ENCODE measurements at places on chromosomes 6 and 20.

DNA sequence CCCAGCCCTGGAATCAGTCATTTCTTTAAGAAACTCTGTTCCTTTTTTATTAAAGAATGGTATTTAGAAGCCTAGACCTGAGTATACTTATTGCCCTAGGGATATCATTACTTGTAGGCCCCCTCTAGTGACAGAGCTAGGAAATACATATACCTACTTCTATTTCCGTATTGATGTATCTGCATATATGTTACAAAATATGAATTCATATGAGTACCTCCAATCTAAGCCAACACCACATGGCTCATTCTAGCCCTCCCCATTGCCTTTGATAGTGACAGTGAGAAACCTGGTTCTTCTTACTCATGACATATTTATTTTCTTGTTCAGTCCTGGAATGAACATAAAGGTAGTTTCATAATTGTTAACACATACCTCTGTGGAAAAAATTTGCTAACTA, 137.2 kb downstream of the FARS2 start:
- no peak for DNase-seq

- no peak for DNase-seq
Measured at GRCh38 chr6:20599302-20600051, 65.2 kb downstream of the CDKAL1 start.

DNA sequence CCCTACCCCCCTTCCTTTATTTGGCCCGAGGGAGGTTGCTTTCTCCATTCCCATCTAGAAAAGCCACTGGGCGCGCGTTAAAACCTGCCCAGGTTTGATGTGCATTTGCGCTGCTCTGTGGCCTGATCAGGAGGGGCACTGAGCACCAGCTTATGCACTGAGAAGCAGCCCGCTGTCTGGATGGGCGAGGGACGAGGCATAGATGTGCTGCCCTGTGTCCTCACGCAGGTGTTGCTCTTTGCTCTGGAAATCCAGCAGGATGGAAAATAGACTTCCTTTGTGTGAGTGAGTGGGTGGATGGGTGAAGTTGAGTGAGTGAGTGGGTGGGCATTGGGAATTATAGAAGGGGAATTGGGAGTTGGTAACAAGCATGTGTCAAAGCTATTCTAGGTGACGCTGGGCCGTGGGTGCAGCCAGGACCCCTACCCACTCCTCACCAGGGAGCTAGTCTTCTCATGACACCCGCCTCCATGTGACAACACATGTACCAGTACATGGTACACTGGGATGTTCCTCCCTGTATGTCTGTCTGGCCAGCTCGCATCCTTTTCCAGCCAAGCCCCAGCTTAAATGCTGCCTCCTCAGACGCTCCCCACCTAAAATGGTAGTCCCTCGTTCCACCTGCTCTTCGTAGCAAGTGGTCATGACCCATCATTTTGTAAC, 162.6 kb downstream of the DTNBP1 start:
- DNase-seq = no peak

DNA sequence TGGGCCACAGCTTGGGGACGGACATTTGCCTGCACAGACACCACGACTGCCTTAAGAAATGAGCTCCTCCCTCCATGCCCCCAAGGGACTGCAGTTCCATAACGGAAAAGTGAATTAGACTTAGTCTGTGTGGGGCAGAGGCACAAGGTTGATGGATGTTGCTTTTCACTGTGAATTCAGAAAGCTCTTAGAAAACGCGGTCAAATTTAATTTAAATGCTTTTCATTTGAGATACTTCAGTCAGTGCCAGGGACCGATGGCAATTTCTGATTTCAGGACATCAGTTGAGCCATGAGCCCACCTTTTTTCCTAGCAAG, 356.4 kb downstream of the KIF16B start:
- no peak for DNase-seq

GRCh38 chr6:23535101-23535500, 590.9 kb upstream of the NRSN1 start:
- DNase-seq = no peak

DNA sequence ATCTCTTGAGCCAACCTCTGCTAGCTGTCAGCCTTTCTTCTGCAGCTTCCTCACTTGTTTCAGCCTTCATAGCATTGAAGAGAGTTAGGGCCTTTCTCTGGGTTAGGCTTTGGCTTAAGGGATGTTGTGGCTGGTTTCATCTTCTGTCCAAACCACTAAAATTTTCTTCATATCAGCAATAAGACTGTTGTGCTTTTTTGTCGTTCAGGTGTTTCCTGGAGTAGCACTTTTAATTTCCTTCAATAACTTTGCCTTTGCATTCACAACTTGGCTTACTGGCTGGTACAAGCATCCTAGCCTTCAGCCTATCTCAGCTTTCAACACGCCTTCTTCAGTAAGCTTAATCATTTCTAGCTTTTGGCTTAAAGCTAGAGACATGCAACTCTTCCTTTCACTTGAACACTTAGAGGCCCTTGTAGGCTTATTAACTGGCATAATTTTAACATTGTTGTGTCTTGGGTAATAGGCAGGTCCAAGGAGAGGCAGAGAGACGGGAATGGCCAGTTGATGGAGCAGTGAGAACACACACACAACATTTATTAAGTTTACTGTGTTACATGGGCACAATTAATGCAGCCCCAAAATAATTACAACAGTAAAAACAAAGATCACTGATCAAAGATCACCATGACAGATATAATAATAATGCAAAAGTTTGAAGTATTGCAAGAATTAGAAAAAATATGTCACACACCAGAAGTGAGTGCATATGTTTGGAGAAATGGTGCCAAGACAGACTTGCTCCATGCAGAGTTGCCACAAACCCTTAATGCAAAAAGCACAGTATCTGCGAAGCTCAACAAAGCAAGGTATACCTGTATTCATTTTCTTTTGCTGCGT, 98.6 kb downstream of the HIVEP1 start:
- DNase-seq = no peak
